ENCODE measurements at places on chromosomes 12 and 14.

DNA sequence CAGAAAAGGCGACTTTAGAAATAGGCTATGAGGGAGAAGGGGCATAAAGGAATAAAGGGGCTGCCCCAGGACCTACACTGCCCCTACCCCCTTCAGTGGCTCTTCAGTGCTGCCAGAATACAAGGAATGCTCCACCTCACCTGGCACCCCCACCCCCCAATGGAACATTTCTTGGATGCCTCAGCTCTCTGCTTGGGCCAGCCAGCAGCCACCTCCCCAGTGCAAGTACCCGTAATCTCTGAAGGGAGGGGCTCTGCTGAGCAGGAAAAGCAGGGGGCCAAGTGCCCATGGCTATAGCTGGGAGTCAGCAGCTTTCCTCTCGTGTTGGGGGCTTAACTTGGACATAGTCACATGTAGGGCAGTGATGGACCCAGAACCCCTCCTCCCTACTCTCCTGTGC is 33.3 kb downstream of the BAZ2A start:
- no peak for DNase-seq
- peak overlapping the region; percentile 93 for H3K27ac ChIP-seq
- H3K36me3 ChIP-seq = peaks cover 35% of the 10 kb centered on the region
- peaks cover 4% of the 10 kb centered on the region for H3K4me1 ChIP-seq

DNA sequence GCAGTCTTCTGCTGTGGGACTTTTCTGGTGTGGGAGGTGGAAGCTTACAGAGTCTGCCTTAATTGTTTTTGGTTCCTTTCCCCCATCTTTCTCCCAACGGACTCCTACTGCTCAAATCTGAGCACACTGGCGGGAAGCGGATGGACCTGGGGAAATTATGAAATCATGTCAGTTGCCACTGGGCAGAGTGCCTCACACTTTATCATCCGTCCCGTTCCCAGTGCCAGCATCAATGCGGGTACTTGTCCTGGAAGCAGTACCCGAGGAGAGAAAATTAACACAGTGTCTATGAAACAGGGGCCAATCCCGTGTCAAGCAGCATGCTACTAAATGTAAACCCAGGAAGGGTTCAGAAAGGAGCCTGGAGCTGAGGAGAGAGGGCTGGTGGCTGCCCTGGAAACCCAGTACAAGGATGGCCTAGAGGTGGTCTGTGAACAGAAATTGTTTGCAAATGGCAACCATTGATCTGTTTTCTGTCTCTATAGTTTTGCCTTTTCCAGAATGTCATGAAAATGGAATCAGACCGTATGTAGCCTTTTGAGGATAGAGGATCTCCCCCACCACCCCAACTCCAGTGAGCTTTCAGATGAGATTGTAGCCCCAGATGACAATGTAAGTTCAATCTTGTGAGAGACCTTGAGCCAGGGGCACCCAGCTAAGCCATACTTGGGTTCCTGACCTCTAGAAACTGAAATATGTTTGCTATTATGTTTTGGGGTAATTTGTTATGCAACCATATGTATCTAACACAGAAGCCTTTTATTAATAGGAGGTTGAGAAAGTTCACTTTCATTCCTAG is 908 bp upstream of the CDKL1 start:
- H3K36me3 ChIP-seq = peaks cover 3% of the 10 kb centered on the region
- peak overlapping the region; percentile 90 for H3K4me3 ChIP-seq
- peaks cover 41% of the 10 kb centered on the region for H3K4me1 ChIP-seq
- peak overlapping the region; percentile 79 for H3K27ac ChIP-seq
- no peaks in the 10 kb centered on the region for H3K27me3 ChIP-seq
- DNase-seq = no peak

DNA sequence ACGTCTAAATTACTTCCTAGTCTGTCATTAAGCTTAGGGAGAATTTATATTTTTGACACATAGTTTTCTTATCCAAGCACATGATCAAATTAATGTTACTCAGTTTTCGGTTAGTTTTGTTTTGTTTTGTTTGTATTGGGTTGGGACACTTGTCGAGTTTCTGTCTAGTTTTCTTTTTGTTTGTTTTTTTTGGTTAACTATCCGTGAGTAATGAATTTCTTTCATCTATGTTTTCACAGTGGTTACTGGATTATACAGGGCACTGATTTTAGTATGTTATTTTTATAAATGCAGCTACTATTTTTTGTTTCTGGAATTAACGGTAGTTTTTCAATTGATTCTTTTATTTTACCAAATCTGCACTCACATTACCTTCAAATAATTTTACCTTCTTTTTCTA is 2.7 kb downstream of the KLRF1 start:
- no peak overlapping the region for H3K27ac ChIP-seq
- no peaks in the 10 kb centered on the region for H3K36me3 ChIP-seq
- no peaks in the 10 kb centered on the region for H3K27me3 ChIP-seq
- H3K4me1 ChIP-seq = no peaks in the 10 kb centered on the region
- no peak overlapping the region for H3K4me3 ChIP-seq

GRCh38 chr12:67220065-67220464 is 49.1 kb upstream of the CAND1 start:
- no peak for DNase-seq
- peaks cover 13% of the 10 kb centered on the region for H3K4me1 ChIP-seq
- no peak overlapping the region for H3K4me3 ChIP-seq
- peaks cover 13% of the 10 kb centered on the region for H3K27me3 ChIP-seq
- no peak overlapping the region for H3K27ac ChIP-seq

- H3K27ac ChIP-seq = no peak overlapping the region
- H3K4me3 ChIP-seq = no peak overlapping the region
- peaks cover 4% of the 10 kb centered on the region for H3K27me3 ChIP-seq
These were observed 21.9 kb downstream of the BDKRB1 start for GRCh38 chr14:96277890-96278289.

- peaks cover 6% of the 10 kb centered on the region for H3K27me3 ChIP-seq
- no peaks in the 10 kb centered on the region for H3K36me3 ChIP-seq
- DNase-seq = no peak
These were observed 223.8 kb downstream of the C12orf75 start for GRCh38 chr12:105554223-105554678.

GRCh38 chr12:23221926-23222325 is 597.0 kb downstream of the ETNK1 start:
- DNase-seq = no peak
- no peaks in the 10 kb centered on the region for H3K36me3 ChIP-seq
- no peak overlapping the region for H3K27ac ChIP-seq
- H3K4me3 ChIP-seq = no peak overlapping the region
- no peaks in the 10 kb centered on the region for H3K4me1 ChIP-seq

GRCh38 chr14:50797250-50798047 is 33.5 kb downstream of the NIN start:
- no peak overlapping the region for H3K27ac ChIP-seq
- H3K36me3 ChIP-seq = no peaks in the 10 kb centered on the region
- H3K27me3 ChIP-seq = no peaks in the 10 kb centered on the region

DNA sequence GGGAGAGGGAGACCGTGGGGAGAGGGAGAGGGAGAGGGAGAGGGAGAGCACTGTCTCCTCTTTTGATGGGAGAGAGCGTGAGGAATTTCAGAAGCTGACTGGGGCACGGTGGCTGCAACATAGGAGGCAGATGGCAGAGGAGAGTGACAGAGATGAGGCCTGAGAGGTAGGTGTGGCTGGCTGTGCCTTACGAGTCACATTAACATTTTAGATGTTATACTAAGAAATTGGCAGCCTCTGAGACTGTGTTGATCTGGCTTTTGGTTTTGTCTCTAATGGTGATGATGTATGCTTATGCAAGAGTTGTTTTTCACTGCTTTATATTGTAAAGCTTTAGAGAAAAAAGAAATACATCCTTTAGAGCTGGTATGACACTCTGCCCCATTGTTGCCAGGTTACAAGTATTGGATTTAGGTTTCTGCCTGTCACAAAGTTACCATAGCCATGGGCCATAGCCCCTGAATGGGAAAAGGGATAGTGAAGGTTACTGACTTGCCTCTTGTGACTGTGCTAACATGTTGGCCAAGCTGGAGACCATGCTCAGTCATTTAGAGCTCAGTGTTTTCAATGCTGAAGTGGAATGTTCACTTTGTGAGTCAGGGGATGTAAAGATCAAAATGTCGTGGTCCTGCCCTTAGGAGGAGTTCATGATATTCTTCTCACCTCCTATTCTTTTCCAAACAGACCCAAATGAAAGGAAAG is 186.2 kb downstream of the SYNE2 start:
- H3K27ac ChIP-seq = no peak overlapping the region
- H3K36me3 ChIP-seq = peaks cover 11% of the 10 kb centered on the region
- H3K4me3 ChIP-seq = no peak overlapping the region
- DNase-seq = no peak

- DNase-seq = no peak
- no peaks in the 10 kb centered on the region for H3K4me1 ChIP-seq
- H3K27me3 ChIP-seq = peaks cover 8% of the 10 kb centered on the region
- no peak overlapping the region for H3K27ac ChIP-seq
These were observed 17.7 kb upstream of the ITPK1 start for GRCh38 chr14:93133464-93133863.

DNA sequence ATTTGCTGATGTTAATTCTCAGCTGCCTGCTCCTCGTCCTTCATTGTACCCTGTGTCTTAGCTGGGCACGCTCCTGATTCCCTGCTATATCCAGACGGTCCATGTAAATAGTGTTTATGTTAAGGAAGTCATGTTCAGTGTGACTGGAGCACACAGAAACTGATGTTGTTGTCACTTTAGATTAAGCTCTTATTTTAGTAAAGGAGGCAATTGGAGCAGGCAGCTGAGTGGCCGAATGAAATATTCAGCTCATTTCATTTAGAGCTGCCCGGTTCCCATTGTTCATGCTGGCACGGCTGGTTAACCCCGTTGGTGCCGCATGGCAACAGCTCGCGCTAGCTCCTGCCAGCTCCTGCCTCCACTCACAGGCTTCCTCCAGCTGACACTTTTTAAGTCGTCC is 446.8 kb upstream of the SOX5 start:
- H3K4me3 ChIP-seq = no peak overlapping the region
- no peaks in the 10 kb centered on the region for H3K27me3 ChIP-seq
- H3K4me1 ChIP-seq = peaks cover 5% of the 10 kb centered on the region
- H3K36me3 ChIP-seq = peaks cover 11% of the 10 kb centered on the region
- no peak overlapping the region for H3K27ac ChIP-seq
- no peak for DNase-seq

Measured in naive B cell (primary cell).